ENCODE measurements at places on chromosomes 6 and 20.
A peak's percentile ranks its signal among the peaks of the same experiment; 100 is the strongest.

GRCh38 chr20:48788486-48789072, 39.2 kb downstream of the PREX1 start:
- no peak for DNase-seq

DNA sequence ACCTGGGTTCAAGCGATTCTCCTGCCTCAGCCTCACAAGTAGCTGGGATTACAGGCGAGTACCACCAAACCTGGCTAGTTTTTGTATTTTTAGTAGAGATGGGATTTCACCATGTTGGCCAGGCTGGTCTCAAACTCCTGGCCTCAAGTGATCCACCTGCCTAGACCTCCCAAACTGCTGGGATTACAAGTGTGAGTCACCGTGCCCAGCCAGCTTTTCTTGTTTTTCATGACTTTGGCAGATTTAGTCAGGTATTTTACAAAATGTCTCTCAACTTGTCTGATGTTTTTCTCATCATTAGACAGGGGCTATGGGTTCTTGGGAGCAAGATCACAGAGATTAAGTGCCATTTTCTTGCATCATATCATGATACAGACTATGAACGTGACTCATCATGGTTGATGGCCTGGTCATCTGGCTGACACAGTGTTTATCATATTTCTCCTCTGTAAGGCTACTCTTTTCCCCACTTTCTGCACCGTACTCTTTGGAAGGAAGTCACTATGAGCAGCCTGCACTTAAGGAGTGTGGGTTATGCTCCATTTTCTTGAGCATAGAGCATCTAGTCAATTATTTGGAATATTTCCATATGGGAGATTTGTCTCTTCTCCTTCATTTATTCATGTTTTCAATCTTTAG, 67.8 kb downstream of the RNF182 start:
- peak; percentile 89 for DNase-seq

DNA sequence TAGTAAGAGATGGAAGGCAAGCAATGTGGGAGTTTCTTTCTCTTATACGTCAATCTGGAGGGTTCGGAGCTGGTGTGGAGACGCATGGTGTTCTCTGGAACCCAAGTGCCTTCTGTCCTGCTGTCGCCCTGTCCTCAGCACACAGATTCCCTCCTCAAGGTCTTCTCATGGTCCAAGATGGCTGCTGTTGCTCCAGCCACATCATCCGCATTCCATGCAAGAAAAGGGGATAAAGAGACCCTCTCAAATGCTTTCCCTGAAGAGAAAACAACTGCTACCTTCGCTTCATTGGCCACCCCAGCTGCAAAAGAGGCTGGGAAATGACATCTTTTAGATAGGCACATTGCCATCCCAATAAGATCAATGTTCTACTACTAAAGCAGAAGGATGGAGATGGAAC, 151.2 kb downstream of the ANKRD60 start:
- DNase-seq: no peak

- no peak for DNase-seq
Measured at GRCh38 chr20:20606050-20606449, 106.4 kb downstream of the RALGAPA2 start.

- DNase-seq: no peak
Measured at GRCh38 chr20:14498772-14499171, 161.4 kb upstream of the FLRT3 start.
